ENCODE measurements at places on chromosomes 11 and 22.

GRCh38 chr11:119976805-119977560 lies 160.9 kb downstream of the TRIM29 start:
- DNase-seq: no peak

- DNase-seq: no peak
Measured at GRCh38 chr11:92130421-92130831, 94.2 kb upstream of the FAT3 start.

DNA sequence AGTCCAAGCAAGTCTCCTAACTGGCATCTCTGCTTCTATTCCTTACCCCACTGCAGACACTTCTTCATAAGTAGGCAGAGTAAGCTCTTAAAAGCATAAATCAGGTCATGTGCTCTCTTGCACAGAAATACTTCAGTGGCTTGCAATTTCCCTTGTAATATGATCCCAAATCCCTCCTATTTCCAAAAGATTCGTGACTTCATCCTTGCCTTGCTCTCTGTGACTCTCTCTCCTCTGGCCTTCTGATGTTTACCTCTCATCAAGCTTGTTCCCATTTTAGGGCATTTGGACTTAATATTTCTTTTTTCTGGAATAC lies 37.4 kb upstream of the NCR3LG1 start:
- no peak for DNase-seq

DNA sequence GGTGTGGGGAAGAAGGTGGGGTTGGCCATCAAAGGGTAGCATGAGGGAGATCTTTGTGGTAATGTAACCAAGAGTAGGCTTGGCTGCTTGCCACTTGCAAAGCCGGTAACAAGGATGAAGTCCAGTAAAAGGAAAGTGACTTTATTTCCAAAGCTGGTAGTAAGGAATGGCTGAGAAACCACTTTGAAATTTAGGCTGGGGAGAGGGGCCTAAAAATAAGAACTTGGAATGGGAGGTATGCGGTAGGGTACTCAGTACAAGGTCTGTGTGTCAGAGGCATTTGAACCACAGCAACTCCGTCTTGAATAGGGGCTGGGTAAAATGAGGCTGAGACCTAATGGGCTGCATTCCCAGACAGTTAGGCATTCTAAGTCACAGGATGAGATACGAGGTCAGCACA lies 216.0 kb upstream of the ISX start:
- no peak for DNase-seq

- peak; percentile 32 for DNase-seq
Measured at GRCh38 chr11:121575250-121575962, 122.6 kb upstream of the SORL1-AS1 start.
